Stimulated activated CD4-positive, alpha-beta T cell treated with anti-CD3 and anti-CD28 coated beads, Interleukin-1b, Interleukin-23, amount 100 ng/mL, for 1 hour (primary cell): ENCODE measurements at places on chromosomes 2 and 18.

DNA sequence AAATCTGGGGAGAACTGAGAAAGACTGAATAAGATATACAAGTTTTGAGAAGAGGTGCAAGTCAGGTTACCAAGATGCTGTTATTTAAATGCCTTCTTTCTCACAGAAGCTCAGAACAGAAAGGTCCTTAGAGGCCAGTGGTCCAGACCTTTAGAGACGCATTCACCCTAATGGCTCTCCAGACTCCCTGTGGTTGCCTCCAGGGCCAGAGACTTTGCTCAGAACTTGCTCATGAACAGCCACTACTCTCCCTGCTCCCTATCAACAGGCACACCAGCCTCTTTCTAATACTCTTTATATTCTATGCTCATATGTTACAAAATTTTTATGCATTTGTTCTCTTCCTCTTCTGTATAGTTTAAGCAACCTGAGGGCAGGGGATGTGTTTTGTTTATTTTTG, 349.0 kb upstream of the TNP1 start:
- no peak for DNase-seq

DNA sequence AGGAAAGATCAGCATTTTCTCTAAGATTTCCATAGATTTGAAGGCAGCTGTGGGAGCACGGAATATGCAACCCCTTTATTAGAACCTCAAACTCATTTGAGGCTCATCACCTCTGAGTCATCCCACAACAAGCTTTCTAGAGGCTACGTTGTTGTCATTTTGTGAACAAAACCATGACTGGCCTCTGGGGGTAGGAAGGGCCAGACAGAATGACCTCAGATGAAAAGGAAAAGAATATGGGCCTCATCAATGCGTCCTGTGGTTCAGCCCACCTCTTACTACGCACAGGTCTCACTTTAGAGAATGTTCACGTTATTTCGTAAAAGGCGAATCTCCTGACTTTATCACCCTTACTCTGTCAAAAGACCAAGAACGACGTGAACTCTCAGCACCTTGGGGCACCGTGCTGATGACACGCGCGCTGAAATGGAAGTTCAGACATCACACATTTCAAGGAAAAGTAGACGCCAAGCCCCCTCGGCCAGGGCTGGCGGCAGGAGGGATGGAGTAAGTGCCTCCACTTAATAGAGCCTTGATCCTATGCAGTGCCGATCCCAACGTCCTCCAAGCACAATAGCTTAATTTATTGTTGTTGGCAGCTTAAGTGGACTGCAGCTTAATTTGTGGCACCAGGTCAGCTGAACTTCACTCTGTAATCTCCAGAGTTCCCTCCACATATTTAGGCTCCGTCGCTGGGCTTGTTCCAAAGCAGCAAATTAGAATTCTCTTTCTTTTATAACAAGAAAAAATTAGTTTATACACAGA, 208.3 kb downstream of the EIPR1 start:
- no peak for DNase-seq

DNA sequence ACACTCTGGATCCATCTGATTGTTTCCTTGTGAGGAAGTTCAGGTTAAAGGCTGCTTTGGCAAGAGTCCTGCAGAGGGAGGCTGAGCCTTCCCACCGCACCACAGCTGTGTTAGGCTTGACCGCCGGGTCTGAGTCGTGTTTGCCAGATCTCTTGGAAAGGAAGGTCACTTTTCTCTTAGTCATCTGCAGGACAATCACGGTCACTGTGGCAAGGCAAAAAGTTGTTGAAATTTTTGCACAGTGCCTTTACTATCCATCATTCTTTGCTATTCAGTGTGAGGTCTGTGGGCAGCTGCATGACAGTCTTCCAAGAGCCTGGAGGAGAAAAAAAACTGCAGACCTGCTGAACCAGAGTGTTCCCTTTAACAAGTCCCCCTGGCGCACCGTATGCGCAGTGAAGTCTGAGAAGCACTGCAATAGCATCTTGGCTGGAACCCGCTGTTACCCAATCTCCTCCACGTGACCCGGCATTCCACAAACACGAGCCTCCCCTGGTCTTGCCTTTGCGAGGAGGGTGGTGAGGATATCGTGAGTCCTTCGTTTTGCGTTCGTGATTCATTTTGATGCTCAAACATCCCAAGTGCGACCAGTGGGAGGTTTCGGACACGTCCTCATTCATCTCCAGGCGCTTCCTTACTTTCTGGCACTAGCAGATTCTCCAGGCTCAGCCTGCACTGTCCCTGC, 23.0 kb downstream of the BIN1 start:
- DNase-seq, result no peak

- DNase-seq, result no peak
Measured at GRCh38 chr2:203763241-203763937, 57.0 kb downstream of the CD28 start.

DNA sequence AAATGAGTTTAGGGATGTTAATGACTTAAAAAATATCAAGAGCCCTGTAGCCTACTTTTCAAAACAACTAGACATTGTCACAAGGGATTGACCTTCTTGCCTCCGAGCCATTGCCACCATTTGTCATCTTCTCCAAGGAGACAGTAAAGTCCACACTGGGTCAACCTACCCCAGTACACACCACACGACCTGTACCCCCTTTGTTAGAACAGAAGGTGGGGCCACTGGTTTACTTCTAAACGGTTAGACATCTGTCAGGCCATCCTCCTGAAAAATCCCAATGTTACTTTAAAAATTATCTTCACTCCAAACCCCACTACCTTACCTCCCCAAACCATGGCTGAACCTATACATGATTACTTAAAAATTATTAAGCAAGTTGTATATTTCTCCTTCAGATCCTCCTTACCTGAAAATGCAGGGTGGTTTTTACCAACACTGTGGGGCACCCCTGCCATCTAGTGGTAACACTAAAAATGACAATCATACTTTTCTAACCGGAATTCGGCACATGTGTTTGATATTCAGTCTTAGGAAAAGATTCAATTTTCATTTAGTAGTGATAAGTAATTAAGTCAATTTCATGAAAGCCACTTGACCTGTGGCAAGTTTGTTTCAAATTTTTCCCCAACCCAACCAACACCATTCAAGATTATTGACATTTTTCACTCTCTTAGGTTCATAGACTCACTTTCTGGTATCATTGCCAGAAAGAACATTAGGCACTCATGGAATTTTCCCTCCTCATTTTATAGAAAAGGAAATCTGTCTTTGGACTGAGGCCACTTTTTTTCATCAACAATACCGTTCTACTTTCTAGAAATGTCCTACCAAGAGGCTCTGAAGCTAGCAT, 265.3 kb upstream of the PKDCC start:
- no peak for DNase-seq

DNA sequence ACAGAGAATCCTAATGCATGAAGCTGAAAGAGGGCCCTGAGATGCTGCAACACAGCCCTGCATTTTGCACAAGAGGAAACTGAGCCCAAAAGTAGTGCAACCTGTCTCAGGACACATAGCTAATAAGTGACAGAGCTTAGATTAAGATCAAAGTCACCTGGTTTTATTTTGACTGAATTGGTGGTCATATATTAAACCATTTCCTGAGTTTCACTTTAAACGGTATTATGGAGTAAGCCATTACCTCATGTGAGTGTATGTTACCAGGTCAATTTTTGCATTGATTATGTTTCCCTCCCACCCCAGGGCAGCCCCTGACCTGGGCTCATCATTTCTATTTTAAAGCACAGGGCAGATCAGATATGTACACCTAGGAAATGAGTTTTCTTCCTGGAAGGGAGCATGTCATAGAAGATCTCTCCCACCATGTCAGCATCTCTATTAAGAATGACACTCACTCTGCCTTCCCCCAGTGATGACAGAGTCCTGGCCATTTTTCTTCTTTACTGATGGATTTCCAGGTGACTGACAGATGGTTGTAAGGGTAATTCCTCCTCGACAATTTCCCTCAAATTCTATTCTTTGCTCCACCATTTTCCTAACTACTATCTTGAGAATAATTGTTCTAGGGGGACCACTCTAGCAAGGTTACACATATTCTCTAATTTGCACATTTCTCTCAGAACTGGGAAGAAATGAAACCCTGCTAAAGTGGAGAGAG, 441.3 kb upstream of the SLC14A2 start:
- DNase-seq, result no peak

DNA sequence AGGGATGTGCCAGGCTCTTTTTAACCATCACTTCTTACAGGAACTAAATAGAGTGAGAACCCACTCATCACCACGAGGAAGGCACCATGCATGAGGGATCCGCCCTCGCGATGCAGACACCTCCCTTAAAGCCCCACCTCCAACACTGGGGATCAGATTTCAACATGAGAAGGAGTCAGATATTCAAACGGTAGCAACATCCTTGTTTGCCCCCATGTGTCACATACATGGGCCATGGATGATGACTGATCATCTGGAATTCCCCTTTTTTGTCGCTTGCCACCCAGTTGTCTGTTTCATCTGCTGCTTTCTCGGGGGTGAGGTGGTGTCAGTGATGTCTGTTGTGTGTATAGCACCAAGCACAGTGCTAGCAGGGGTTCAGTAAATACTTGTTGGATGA, 57.9 kb downstream of the NCK2 start:
- DNase-seq, result peak; percentile 34

DNA sequence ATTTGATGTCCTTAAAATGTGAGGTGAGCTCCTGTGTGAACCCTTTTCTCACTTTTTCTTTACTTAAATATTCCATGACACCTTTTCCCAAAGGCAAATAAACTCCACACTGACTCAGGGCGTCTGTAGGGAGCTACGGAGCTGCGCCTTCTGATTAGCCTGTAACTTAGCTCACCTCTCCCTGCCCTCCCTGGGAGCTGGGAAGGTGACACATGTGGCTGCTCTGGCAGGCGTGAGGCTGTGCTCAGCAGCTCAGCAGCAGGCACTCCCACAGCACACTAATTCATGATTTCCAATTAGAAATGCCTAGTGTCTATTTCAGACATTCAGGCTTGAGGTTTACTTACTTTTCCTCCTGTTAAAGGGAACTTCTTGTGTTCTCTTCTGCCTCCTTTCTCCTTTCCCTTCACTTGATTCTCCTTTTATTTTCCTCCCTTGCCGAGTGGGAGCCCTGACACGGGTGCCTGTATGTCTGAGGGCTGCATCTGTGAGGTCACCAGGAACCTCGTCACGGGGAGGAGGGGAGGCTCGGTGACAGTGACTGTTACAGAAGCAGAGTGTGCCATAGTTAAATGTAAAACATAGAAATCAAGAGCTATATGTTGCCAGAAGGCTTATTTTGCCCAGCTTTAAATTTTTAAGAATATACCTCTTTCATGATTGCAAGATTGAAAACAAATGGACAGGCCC, 437.1 kb downstream of the DCDC2C start:
- no peak for DNase-seq

DNA sequence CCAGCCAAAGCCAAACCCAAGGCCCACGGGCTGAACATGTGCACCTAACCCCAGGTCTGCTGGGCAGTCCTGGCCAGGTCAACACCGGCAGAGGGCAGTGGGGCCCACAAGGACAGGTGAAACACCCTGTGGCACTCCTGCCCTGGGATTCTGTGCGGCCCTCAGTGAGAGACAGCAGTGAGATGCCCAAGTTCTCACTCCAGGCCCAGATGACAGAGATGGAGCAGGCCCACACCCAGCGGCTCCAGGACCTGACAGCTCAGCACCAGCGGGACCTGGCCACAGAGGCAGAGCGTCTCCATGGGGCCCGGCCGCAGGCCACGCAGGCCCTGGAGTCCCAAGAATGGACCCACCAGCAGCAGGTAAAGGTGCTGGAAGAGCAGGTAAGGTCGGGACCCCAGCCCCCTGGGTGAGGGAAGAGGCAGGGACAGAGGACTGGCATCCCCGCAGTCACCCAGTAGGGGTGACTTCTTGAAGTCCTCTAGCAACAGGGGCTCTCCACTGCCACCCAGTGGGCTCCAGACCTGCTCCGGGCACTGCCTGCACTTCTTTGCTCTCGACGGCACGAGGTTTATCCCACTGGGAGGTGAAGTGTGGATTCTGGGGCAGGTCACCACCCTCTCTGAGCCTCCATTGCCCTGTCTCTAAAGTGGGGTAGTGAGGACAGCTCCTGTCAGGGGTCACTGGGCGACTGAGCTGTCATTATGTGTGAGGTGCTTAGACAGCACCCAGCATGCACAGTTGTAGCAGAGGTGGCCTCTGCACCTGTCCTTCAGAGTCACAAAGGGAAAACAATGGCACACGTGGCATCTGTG, 8.8 kb upstream of the SNED1 start:
- DNase-seq, result no peak

DNA sequence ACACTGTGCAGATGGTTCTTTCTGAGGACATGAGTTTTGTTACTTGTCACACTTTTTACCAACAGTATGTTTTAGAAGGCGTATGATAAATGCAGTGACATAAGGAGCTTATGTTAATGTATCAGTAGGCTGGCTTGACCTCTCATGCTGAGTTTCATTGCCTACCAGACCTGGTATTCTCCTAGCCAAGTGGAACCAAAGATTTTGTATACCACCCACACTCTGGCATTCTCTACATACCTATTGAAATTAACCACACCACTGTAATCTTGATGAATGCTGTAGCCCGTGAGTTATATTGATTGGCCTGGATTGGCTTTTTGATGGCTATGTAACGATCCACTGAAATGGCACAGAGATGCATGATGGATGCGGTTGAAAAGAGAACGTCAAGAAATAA, 11.4 kb downstream of the HTR2B start:
- DNase-seq, result no peak

GRCh38 chr18:54284535-54284934, 15.2 kb downstream of the POLI start:
- no peak for DNase-seq
